ENCODE measurements at places on chromosomes 7 and 10.

- H3K4me1 ChIP-seq, result no peaks in the 10 kb centered on the region
- no peaks in the 10 kb centered on the region for H3K36me3 ChIP-seq
Measured at GRCh38 chr7:28984631-28985030, 26.5 kb upstream of the TRIL start.

- H3K27me3 ChIP-seq, result no peaks in the 10 kb centered on the region
- no peaks in the 10 kb centered on the region for H3K36me3 ChIP-seq
- no peak overlapping the region for H3K27ac ChIP-seq
- no peaks in the 10 kb centered on the region for H3K4me1 ChIP-seq
- H3K4me3 ChIP-seq, result no peak overlapping the region
- DNase-seq, result no peak
Measured at GRCh38 chr10:369684-370448, 234.6 kb downstream of the ZMYND11 start.

- H3K4me1 ChIP-seq, result no peaks in the 10 kb centered on the region
- no peak for DNase-seq
- no peaks in the 10 kb centered on the region for H3K27me3 ChIP-seq
- no peak overlapping the region for H3K27ac ChIP-seq
- H3K4me3 ChIP-seq, result no peak overlapping the region
Measured at GRCh38 chr7:156795415-156795814, 97.6 kb downstream of the LMBR1 start.

DNA sequence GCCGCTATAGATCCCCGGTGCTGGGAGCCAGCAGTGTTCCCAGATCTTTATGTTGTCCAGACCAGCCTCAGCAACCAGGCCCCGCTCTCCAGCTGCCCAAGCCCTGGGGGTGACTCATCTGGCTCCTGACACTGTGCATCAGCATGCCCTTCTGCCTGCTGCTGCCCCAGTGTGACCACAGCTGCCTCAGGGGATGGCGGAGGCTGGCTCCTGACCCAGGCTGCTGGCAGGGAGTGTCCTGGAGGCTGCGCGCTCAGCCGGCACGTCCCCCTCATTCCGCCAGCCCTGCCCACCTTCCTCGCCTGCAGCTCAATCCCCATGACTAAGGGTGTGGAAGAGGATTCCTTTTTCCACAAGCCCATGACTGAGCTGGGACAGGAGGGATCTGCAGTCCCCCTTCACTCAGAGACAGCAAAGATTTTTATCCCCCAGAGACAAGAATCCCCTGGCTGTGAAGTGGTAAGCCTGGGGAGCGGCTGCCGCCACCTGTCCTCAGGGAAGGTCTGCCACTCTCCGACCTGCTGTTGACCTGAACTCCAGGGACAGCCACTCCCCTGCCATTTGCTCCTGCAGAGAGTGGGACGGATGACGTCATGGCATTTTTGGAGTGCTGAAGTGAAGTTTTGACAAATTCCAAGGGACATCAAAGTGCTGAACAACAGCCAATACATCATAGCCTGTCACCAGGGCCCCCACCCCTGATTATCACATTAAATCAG, 182.8 kb upstream of the BMPER start:
- DNase-seq, result no peak
- H3K27me3 ChIP-seq, result no peaks in the 10 kb centered on the region
- H3K36me3 ChIP-seq, result no peaks in the 10 kb centered on the region
- H3K27ac ChIP-seq, result no peak overlapping the region

GRCh38 chr10:81280497-81281479, 594.2 kb upstream of the NRG3 start:
- DNase-seq, result no peak
- H3K4me1 ChIP-seq, result no peaks in the 10 kb centered on the region
- H3K4me3 ChIP-seq, result no peak overlapping the region
- H3K27me3 ChIP-seq, result no peaks in the 10 kb centered on the region
- no peaks in the 10 kb centered on the region for H3K36me3 ChIP-seq

- H3K36me3 ChIP-seq, result no peaks in the 10 kb centered on the region
- peaks cover 12% of the 10 kb centered on the region for H3K27me3 ChIP-seq
- no peak overlapping the region for H3K4me3 ChIP-seq
- no peaks in the 10 kb centered on the region for H3K4me1 ChIP-seq
Measured at GRCh38 chr7:155857141-155857540, 44.9 kb upstream of the SHH start.

DNA sequence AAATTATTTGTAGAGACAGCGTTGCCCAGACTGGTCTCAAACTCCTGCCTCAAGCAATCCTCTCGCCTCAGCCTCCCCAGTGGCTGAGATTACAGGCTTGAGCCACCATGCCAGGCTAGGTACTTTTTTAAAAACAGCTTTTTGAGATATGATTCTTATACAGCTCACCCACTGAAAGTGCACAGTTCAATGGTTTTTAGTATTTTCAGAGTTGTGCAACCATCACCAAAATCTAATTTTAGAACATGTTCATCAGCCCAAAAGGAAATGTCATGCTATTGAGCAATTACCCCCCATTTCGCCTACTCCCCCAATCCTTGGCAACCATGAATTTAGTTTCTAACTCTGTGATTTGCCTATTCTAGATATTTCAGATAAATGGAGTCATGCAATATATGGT, 73.7 kb downstream of the EVX1 start:
- H3K27me3 ChIP-seq, result peaks cover 65% of the 10 kb centered on the region
- no peak overlapping the region for H3K4me3 ChIP-seq
- no peak overlapping the region for H3K27ac ChIP-seq
- H3K36me3 ChIP-seq, result no peaks in the 10 kb centered on the region
- H3K4me1 ChIP-seq, result no peaks in the 10 kb centered on the region

DNA sequence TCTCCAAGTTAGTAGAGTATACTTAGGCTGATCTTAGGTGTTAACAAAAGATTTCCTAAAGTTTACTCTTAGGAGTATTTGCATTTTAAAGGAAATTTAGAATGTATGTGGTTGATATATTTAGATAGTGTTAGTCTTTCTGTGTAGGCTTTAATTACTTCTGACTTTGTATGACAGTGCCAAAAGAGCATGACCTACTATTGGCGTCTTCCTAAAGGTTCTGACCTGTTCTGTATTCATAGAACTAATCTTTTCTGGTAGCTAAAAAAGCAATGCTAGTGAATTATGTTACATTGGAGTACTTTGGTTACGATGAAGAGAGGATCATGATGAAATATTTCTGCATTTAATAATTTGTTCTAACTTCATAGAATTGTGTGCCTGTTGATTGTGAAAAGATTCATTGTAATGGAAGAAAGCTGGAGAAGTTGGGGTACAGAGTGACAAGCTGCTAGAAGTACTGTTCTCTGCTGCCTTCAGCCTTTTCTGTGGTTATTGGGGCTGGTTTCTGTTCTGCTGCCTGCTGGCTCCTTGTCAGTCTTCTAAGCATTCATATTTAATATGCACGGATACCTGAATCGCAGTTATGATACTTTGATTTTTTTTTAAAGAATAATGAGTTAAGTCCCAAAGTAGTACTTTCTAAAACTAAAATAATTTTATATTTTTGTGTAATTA, 13.2 kb downstream of the WAC start:
- H3K27me3 ChIP-seq, result no peaks in the 10 kb centered on the region
- peak overlapping the region; percentile 66 for H3K4me3 ChIP-seq
- H3K36me3 ChIP-seq, result peaks cover 74% of the 10 kb centered on the region
- H3K27ac ChIP-seq, result no peak overlapping the region
- no peak for DNase-seq

Data from central memory CD8-positive, alpha-beta T cell (primary cell).